CMK (cell line): ENCODE measurements at places on chromosomes 1 and 21.

- no peak for DNase-seq
These were observed 77.1 kb upstream of the IPO9 start for GRCh38 chr1:201751872-201752271.

DNA sequence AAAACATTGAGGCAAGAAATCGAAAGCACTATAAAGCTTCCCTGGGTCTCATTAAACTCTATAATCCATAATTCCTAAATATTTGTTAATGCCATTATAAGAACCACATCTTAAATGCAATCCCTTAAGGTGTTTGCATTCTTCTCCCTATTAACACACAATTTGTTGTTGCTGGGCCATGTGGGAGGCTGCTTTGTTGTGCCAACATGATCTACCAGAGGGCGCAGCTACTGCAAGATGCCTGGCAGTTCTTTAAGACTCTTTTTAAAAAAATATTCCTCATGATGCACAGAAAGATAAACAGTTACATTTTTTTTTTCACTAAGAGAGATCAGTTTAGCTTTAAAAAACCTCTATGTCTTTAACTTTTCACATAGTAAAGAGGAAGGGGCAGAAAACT is 39.0 kb upstream of the BCAS2 start:
- DNase-seq: no peak

DNA sequence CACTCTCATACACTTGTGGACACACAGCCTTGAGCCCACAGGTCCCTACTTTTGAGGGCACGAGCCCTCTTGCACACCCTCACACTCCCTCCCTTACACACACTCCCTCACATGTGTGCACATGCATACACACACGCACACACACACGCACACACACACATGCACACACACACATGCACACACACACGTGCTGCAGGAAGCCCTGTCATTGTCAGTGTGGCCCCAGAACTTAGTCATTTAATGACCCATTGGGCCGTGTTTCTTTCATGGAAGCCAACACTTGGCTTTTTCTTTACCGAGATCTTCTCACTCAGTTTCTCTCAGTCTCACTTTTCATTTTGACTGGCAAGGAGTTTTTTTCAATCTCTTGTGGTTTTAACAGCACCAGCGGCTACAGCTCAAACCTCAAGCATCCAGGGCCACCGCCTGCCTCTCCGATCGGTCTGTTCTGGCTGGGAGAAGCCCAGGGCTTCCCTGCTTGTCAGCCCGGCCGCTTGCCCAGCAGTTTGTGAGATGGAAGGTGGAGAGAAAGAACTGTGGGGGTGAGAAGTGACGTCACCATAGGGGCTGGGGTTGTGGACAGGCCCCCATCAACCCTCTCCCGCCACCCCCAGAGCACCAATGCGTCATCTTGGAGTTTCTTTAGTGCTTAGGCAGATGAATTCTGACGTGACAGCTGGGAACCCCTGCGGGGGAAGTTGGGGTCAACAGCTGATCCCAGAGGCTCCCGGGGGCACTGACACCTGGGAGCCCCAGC is 15.8 kb upstream of the TNFRSF8 start:
- DNase-seq: no peak

- DNase-seq: peak; percentile 75
These were observed 20.9 kb downstream of the S1PR1 start for GRCh38 chr1:101257500-101258325.

DNA sequence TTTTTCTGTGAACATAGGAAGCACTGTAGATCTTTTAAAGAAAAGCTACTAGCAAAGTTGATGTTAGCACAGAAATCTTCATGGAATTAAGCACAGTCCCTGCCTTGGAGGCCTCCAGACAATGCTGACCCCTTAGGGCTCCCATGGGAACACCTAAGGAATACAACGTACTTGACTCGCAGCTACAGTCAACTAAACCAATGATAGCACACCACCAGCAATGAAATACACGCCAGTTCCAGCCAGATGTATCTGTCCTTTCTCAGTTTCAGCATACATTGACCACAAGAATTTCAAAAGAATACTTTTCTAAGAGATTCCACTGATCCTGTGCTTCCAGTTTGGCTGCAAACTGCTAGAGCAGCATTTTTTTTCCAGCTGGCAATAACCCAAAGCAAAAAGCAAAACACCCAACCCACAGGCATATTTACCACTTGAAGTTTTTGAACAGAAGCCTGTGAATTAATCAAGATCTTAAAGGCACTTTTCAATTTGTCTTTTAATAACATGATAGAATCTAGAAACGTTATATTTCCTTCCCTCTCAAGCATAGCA is 42.8 kb upstream of the KRTAP11-1 start:
- no peak for DNase-seq

DNA sequence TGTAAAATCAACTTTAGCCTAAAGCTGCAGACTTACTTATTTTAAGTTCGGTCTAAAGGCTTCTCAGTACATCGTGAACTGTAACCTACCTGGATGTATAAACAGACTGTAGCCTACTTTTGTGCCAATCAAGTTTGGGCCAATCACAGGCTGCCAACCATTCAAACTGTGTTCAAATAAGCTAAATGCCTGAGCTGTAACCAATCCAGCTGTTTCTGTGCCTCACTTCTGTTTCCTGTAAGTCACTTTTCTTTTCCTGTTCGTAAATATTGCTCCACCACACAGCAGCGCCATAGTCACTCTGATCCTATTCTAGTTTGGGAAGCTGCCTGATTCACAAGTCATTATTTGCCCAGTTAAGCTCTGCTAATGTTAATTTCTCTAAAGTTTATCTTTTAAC is 37.5 kb upstream of the SLAMF9 start:
- no peak for DNase-seq

DNA sequence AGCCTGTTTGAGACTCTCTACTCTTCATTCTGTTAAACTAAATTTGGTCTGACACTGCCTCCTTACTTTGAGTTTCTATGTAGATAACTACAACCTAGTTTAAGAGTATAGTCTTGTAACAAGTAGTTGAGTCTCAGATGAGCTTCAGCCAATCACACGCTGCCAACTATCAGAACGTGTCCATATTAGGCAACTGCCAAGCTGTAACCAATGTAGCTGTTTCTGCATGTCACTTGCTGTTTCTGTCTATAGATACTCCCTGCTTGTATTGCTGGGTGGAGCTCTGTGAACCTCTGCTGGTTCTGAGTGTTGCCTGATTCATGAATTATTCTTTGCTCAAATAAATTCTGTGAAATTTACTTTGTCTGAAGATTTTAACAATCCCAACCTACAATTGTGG is 452.6 kb upstream of the NR5A2 start:
- DNase-seq: no peak

DNA sequence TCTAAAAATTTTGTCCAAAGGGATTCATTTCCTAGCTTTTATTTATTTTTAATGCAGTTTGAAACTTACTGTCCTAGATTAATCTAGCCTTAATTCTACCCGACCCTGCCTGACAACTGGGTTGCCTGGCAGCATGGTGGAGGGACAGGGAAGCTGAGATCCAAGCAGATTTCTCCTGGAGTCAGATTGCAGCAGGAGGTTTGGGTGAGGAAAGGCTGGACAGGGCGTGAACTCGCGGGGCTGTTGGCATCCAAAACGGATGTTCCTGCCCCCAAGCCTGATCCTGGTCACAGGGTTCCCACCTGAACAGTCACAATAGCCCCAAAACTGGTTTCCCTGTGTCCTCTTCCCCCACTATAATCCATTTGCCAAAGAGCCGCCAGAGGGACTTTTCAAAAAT is 23.2 kb downstream of the TCEA3 start:
- DNase-seq: no peak

DNA sequence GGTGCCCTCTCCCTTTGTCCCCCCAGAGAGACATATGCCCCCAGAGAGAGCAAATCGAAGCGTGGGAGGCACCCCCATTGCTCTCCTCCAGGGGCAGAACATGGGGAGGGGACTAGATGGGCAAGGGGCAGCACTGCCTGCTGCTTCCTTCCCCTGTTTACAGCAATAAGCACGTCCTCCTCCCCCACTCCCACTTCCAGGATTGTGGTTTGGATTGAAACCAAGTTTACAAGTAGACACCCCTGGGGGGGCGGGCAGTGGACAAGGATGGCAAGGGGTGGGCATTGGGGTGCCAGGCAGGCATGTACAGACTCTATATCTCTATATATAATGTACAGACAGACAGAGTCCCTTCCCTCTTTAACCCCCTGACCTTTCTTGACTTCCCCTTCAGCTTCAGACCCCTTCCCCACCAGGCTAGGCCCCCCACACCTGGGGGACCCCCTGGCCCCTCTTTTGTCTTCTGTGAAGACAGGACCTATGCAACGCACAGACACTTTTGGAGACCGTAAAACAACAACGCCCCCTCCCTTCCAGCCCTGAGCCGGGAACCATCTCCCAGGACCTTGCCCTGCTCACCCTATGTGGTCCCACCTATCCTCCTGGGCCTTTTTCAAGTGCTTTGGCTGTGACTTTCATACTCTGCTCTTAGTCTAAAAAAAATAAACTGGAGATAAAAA is 8.4 kb downstream of the EFNA3 start:
- DNase-seq: no peak

- no peak for DNase-seq
These were observed 22.5 kb downstream of the CEP350 start for GRCh38 chr1:179976970-179977651.

GRCh38 chr21:45622416-45623097 is 21.0 kb upstream of the PCBP3 start:
- DNase-seq: no peak

DNA sequence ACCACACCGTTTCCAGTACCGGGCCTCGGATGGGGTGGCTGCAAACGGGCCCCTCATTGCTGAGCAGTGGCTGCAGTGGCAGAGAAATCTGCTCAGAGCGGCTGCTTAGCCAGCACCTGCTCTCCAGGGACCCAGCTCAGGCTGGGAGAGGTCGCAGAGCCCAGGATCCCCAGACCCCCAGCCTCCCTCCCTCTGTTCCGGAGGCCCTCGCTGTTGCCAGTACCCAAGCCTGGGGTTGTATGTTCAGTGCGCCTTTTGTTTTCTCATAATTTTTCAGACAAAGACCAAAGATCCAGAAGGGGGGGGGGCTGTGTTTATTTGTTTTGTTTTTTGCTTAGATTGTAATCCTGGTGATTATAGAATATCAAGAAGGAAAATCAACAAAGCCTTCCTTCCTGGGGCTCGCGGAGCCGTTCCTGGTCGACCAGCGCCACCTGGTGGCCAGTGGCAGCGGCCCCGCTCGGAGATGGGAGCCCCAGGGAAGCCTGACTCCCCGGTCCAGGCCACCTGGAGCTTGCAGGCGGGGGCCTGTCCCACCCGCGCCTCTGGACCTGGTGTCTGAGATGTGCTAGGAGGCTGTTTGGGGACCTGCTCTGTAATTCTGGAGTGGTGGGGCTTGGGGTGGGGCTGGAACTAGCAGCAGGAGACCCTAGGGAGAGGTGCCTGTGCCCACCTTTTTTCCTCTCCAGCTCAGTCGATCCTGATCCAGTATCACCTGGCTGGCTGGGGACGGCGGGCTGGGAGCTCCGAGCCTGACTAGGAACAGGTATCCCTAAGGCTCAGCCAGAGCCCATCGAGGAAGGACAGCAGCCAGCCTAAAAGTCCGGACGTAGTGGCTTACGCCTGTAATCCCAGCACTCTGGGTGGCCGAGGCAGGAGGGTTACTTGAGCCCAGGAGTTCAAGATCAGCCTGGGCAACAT is 123.9 kb upstream of the VAMP3 start:
- DNase-seq: peak; percentile 17

- DNase-seq: no peak
These were observed 365.6 kb upstream of the PTBP2 start for GRCh38 chr1:96355961-96356360.

DNA sequence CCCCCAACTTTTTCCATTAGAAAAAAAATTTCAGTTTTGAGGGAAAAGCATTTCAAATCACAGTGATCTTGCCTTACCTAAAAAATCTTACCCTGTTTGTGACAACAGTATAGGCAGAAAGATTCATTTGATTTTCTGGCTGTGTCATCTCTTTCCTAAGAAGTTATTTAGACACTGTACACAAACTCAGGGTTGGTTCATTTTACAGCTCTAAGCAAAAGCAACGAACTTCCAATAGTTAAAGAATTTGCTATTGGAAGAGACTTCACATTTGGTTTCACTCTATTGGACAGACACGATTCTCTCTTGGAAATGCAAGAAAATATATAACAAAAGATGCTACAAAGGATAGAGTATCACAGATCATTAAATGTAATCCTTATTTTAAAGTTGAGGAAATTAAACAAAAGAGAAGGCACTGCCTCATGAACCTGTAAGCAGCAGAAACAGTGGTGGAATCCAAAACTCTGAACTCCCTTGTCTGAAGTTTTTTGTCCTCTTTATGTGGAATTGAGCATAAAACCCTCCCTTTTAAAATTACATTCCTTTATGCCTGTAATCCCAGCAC is 20.8 kb downstream of the EYA3 start:
- no peak for DNase-seq

DNA sequence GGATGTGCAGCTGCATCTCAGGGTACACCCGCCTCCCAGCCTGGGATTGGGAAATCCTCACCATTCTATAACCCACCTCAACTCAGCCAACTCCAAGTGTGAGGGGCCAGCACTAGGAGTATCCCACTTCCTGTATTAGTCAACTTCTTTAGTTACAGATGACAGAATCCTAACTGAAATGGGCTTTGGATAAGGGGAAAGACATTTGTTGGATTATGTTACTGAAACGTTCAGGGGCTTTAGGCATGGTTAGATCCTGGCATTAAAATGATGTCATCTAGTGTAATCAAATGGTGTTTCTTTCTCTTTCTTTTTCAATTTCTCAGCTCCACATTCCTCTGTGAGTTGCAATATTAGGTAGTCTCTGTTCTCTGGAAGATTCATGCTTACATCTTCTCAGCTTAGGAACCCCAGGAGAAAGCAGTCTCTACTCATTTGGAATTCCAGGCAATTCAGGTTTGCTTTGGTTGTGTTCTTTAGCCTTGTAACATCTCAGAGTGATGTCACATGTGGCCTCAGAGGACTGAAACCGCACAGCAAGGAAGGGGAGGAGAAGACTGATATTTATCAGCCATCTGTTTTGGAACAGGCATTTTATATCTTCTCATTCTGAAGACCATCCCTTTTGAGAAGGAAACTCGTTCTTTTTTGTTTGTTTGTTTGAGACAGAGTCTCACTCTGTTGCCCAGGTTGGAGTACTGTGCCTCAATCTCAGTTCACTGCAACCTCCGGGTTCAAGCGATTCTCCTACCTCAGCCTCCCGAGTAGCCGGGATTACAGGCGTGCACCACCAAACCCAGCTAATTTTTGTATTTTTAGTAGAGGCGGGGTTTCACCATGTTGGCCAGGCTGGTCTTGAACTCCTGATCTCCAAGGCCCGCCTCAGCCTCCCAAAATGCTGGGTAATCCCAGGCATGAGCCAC is 18.9 kb upstream of the TMEM54 start:
- DNase-seq: no peak

GRCh38 chr1:10624256-10625050 is 149.7 kb downstream of the PEX14 start:
- no peak for DNase-seq

- no peak for DNase-seq
These were observed 176.9 kb downstream of the FASLG start for GRCh38 chr1:172835834-172836233.
